ENCODE measurements at places on chromosomes 6 and 20. TPM values are rescaled to one million over a fixed set of nuclear protein-coding genes. Genes with fewer than 3 reads are reported as not detected.

GRCh38 chr20:63036291-63036690, 29.5 kb upstream of the BHLHE23 start:
- DNase-seq = no peak

GRCh38 chr6:161074496-161075121, 83.0 kb downstream of the MAP3K4 start:
- DNase-seq = no peak

DNA sequence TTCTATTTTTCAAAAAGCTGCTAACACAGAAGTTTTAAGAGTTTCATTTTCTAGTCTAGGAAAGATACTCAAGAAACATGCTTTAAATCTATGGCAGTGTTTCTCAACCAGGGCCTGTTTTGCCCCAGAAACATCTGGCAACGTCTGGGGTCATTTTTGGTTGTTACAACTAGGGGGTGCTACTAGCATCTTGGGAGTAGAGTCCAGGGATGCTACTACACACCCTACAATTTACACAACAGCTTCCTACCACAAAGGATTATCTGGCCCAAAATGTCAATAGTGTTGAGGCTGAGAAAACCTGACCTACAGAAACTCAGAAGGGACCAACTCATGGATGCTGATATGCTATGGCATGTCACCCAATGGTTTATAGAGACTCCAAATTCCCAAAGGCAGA, 24.4 kb downstream of the SERAC1 start:
- no peak for DNase-seq

DNA sequence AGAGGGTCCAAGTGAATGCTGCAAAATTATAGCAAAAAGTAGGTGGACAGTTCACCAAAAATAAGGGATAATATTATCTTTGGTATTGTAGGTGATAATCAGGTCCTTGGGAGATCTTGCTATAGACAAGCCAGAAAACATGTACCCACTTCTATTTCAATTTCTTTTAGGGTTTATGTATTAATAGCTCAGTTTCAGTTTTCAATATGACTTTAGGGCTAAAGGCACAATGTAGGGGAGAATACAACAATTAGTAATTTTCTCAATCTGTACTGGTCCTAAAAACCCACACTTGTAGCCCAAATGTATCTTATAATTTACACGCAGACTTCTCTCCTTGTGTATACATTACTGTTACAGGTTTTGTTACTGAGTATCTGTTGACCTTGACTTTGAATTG, 307.0 kb upstream of the ID4 start:
- DNase-seq = no peak

GRCh38 chr6:14339711-14340584, 222.4 kb downstream of the CD83 start:
- no peak for DNase-seq

DNA sequence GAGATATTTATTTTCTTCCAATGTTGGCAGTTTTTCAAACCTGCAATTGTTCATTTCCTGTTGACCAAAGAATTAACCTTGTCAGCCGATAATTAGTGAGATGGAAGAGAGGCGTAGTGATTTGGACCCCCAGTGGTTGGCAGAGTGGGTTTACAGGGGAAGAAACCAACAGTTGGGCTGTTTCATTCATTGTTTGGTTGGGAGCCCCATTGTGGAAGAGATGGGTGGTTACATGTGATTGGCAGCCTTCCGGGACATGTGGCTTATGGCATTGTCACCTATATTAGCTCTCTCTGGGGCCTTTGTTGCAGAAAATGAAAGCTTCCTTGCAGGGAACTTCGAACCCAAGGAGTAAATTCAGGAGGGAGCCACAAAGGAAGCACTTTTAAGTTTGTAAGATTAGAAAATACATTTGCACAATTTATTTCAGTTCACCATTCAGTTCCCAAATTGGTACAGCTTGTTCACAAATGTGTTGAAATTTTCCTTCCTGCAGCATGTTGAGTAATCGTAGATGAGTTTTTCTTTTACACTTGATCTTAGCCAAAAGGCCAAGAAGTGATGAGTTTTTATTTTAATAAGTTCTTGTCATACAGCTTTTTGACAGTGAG, 50.3 kb upstream of the CDKAL1 start:
- DNase-seq = no peak

DNA sequence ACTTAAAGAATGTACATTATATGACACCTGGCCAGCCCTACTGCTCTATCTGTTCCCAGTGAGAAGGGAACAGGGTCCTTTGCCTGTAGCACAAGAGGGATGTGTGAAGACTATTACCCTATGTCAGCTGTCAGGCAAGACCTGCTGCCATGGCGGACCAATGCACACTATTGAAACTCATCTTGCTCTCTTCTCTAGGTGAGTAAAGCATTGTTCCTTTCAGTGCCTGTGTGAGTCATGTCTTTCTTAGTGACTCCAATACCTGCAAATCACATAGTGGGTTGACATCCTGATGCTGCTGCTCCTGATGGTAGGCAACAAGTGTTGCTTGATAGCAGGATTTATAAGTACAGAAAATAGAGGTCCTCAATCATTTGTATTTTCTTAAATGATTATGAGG, 48.8 kb upstream of the SYNCRIP start:
- DNase-seq = no peak

GRCh38 chr20:39855799-39856198, 833.2 kb downstream of the MAFB start:
- DNase-seq = peak; percentile 63

DNA sequence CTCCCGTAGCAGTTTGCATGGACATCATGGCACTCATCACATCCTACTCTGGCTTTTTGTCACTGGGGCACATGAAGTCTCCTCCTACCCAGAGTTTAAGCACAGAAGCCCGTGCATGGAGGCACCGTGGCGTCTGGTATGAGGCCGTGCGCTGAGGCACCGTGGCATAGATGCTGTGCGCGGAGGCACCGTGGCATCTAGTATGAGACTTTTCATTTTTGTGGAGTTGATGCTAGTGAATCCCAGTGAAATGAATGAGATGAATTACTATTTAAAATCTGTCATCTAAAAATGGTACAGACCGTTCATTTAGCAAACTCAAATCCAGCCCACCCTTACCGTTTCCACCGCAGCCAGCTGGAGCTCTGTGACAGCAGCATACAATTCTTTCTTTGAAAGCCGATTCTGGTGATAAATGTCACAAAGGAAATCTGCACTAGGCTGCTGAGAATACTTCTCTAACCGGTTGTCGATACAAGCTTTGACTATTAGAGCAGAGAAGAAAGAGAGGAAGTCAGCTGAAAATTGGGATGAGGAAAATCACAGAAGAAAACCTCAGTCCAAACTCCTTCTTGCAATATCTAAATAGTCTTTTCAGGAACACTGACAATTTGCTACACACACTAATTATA, 11.3 kb downstream of the CYP24A1 start:
- DNase-seq = no peak

DNA sequence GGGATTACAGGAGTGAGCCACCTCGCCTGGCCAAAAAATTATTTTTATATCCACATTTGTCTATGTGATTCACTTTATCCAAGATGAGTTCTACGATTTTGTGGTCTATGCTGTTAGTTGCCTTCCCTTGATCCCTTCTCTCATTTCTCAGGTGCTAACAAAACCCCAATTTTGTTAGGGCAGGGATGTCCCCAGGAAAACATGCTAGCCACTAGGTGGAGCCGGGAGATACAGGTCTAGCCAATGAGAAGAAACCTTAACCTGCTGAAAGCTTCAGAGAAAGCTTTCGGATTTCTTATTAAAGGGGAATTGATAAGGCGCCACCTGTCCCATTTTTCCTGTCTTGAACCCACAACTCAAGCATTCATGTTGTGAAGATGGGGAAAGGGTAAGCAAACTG, 167.4 kb upstream of the OLIG3 start:
- peak; percentile 22 for DNase-seq

The RHAG gene
- not detected for total RNA-seq

DNA sequence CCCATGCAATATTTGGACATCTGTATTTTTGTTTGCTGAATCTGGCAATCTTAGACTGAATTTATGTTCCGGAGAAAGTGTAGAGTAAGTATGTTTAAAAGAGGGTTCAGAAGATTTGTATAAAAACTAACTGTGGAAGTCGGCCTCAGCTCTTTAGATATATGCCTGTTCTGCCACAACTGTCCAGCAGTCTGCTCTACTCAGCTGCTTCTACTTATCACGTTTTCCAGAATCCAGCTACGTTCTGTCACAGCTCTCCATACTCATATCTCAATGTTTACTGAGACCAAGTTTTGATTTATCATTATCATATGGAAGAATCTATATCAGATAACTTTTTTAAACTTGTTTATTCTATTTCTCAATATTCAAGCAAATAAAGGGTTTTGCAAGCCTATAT, 721.3 kb downstream of the EYS start:
- no peak for DNase-seq

The TNXB gene
- 45.7 TPM for total RNA-seq

The HBS1L gene
- 157 TPM for total RNA-seq

The BPIFB4 gene
- total RNA-seq = not detected

The FOXF2 gene
- total RNA-seq = not detected

DNA sequence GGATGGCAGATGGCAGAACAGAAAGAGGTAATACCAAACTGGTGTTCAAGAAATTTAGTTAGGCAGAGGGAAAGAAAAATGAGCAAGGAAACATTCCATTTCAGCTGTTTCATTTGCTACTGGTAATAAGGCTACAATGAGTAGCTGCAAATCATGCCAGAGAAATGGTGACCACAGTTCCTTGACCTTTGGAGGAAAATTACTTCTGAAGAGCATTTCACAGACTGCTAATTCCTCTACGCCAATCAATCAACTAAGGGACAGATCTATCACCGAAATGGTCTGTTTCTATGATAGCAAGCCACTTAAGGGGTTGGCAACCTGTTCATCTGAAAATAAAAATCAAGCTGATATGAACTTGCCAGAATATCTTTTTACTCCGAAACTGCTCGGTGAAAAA, 119.5 kb downstream of the PTPRK start:
- DNase-seq = no peak

DNA sequence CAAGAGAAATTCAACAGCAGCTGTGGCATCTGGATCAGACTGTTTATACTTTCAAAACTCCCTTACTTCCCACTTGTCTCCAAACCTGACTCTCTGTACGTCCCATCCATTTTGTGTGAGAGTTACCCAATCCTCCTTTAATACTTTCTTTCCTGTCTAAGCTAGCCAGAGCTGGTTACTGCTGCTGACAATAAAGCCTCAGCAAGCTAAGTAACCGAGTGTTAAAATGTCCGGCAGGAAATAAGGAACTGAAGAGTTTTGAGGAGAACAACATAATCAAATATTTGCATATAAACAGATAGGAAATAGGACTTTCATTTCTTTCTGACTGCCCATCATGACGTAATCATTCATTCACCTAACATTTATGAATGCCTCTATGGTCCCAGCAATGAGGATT, 11.6 kb downstream of the TMEM30A start:
- DNase-seq = no peak

GRCh38 chr6:31655349-31656237, at the start of gene APOM:
Gene APOM, plus strand, starts transcription at chr6:31655894. Its CDS starts 73 bp downstream, at chr6:31655967.
- DNase-seq = no peak

- DNase-seq = no peak
Observed at GRCh38 chr6:37679539-37680476, 17.9 kb downstream of the MDGA1 start.

GRCh38 chr6:1858196-1858595, 248.5 kb downstream of the FOXC1 start:
- DNase-seq = no peak

- DNase-seq = no peak
Observed at GRCh38 chr20:8547035-8547650, 415.1 kb downstream of the PLCB1 start.

GRCh38 chr6:43972913-43973300, 154.3 kb downstream of the MRPL14 start:
- peak; percentile 60 for DNase-seq

The SLC52A3 gene
- 0.03 TPM for total RNA-seq

GRCh38 chr6:85498596-85499258, 48.8 kb downstream of the NT5E start:
- peak; percentile 48 for DNase-seq

The CENPW gene
- 37.8 TPM for total RNA-seq

DNA sequence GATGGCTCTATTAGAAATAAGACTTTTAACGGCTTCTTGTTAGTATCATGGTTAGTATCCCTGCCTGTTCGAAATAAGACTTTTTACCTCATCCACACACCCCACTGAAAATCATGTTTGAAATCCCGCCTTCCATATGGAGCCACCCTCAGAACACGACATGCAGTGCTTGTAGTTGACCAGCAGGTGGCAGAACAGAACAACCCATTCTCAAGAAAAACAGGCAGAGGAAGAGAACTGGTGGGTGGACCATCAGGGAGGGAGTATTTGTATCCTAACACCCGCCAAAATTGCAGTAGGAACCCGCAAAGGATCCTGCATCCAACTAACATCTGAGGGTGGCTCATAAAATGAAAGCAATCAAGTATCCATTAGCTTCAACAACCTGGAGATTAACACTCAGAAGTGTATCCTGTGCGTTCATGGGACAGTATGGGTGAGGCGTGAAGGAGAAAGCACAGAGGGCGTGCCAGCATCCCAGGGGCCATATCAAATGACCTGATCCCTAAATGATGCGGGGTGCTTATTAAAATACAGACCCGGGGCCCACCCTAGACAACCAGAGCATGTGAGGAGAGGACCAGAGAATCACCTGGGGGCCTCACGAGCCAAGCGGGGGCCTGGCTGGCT, 89.6 kb upstream of the NHSL1 start:
- DNase-seq = peak; percentile 74

The TXLNB gene
- total RNA-seq = 0.17 TPM

DNA sequence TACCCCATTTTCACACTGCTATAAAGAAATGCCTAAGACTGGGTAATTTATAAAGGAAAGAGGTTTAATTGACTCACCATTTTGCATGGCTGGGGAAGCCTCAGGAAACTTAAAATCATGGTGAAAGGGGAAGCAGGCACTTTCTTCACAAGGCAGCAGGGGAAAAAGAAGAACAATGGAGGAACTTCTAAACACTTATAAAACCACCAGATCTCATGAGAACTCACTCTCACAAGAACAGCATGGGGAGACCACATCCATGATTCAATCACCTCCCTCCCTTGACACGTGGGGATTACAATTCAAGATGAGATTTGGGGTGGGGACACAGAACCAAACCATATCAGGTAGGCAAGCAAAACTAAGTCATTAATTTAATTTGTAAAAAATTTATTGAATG, 343.2 kb downstream of the FRK start:
- DNase-seq = no peak

- no peak for DNase-seq
Observed at GRCh38 chr6:12533586-12533985, 183.0 kb upstream of the PHACTR1 start.

- peak; percentile 23 for DNase-seq
Observed at GRCh38 chr20:57680131-57680716, 29.6 kb downstream of the PMEPA1 start.

DNA sequence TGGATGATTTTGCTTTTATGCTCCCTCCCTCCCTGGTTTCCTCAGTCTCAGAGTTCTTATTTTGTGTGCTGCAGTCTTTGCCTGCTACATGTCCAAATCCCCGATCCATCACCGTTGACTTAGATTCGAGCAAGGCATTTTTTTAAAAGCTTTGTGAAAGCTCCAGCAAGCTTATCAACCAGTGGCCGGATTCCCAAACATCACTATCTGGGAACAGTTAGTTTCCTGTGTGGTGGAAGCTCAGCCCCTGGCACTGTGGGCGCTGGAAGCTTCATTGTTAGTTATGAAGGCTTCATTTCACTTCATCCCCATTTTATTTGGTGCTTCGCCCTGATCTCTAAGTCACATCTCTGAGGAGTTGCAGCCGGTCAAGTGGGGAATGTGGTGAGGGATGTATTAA, 44.7 kb downstream of the DEK start:
- DNase-seq = no peak

- DNase-seq = no peak
Observed at GRCh38 chr20:24444526-24445190, 24.8 kb upstream of the SYNDIG1 start.

GRCh38 chr6:9503111-9503761, 911.6 kb downstream of the TFAP2A start:
- peak; percentile 97 for DNase-seq
